Stimulated activated naive CD4-positive, alpha-beta T cell (primary cell): ENCODE measurements at places on chromosomes 1 and 21.
A peak's percentile ranks its signal among the peaks of the same experiment; 100 is the strongest.

GRCh38 chr1:22088331-22088730 is 35.8 kb downstream of the CDC42 start:
- no peak for DNase-seq

DNA sequence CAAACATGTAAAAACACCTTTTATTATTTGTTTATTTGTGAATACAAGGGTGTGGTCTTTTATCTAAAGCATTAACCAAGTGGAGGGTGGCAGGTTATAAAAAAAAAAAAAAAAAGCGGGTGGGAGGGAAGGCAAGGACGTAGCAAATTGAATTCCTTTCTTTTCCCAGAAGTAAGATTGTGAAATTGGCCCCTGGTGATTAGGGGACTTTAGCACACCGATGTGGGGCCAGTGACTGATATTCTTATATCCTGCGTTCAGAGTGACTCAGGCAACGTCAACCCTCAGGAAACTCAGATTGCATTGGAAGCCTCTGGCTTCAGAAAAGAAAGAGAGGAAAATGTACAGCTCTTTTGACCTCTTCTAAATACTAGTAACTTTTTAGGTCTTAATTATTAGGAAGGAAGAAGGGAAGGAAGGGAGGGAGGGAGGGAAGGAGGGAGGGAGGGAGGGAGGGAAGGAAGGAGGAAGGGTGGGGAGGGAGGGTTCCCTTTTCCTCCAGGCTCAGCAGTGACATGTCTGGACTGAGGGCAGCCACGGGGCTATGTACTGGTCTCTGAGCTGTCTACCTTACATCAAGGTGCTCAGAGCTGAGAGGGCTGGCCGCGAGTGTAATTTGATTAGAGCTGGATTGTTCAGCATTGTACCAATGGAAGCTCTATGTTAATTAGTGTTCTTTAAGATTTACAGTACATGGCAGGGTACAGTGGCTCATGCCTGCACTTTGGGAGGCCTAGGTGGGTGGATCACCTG is 30.2 kb downstream of the EVA1C start:
- DNase-seq, result no peak

DNA sequence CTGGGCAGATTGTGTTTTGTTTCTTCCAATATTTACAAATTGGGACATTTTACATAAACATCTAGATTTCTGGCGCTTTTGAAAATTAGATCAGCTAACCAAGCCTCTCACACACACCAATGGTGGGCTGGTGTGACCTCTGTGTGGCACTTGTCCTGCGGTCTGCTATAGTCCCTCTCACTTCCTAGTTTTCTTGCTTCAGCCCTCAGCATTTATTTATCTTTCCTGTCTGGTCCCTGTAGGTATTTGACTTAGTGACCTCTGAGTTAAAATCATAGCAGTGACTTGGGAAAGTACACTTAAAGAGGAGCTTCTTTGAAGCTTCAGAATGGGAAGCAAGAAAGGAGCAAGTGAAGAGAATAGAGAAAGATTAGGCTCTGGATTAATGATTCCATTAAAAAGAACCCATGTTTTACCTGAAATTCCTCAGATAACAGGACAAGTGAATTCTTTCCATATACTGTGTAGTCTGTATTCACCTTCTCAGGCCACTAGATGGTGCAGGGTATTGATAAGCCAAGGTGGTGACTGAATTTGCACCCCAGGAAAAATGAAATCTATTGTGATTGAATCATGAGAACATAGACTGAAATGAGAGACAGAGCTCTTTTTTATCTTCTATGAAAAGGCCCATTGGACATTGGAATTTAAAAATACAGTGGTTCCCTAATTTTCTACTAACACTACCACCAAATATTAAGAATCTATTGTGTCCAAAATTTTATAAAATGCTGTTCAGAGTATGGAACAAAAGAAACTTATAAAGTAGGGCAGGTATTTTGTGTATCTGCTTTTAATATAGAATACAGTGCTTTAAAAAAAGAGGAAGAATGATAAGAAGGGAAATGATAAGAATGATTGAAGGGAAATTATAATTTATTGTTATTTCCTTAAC is 7.1 kb upstream of the DIPK1A start:
- peak; percentile 51 for DNase-seq

DNA sequence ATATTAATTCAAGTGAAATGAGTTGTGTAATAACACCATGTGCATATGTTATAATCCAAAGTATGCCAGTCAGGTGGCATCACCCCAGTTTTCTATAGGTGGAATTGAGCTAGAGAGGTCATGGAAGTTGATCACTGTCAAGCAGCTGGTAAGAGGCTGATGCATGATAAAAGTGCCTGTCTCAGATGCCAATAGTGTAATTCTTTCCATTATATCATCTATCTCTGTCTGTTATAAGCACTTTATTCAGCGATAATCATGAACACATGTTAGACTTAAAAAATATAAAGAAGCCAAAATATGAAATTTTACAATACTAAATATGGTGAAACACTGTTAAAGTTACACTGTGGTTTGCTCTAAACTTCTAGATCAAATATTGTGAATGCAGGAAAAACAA is 156.6 kb downstream of the DNM3 start:
- DNase-seq, result no peak

- no peak for DNase-seq
These were observed 9.6 kb upstream of the SPATC1L start for GRCh38 chr21:46193829-46194373.

GRCh38 chr1:37498872-37499617 is 15.5 kb downstream of the MEAF6 start:
- DNase-seq, result no peak

DNA sequence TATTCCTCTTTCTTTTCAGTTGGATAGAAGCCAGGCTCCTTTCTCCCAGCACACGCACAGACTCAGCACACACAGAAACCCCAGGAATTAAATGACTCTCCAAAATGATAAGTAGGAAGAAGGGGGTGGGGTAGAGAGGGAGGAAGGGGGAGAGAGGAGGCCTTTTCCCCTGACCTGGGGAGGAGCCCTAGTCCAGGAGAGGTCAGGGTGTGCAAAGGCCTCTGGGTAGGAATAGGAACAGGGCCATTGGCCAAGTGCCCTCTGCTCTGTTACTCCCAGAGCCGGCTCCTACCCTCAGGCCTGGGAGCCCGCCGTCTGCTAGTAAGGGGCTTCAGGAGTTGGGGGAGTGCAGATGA is 35.6 kb upstream of the PUM1 start:
- no peak for DNase-seq

GRCh38 chr1:145956781-145957442 is 905 bp downstream of the LIX1L start:
- peak; percentile 16 for DNase-seq

- no peak for DNase-seq
These were observed 28.2 kb downstream of the VAV3 start for GRCh38 chr1:107936498-107937481.

DNA sequence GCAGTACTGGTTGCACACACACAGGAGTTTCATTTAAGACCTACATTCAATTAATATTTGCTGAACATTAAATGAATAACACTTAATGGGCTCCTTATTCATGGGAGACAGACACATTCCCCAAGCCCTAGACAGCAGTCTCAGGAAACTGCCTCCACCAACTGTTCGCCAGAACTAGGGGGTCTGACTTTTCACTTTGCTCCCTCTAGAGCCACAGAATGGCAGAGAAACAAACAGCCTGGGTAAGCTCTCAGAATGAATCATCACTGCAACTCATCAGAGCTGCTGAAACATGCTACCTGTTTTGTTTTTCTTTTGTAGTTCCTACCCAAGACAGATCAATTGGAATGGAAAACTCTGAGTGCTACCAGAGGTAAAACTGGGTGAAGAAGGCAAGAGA is 31.7 kb downstream of the ELK4 start:
- DNase-seq, result no peak

DNA sequence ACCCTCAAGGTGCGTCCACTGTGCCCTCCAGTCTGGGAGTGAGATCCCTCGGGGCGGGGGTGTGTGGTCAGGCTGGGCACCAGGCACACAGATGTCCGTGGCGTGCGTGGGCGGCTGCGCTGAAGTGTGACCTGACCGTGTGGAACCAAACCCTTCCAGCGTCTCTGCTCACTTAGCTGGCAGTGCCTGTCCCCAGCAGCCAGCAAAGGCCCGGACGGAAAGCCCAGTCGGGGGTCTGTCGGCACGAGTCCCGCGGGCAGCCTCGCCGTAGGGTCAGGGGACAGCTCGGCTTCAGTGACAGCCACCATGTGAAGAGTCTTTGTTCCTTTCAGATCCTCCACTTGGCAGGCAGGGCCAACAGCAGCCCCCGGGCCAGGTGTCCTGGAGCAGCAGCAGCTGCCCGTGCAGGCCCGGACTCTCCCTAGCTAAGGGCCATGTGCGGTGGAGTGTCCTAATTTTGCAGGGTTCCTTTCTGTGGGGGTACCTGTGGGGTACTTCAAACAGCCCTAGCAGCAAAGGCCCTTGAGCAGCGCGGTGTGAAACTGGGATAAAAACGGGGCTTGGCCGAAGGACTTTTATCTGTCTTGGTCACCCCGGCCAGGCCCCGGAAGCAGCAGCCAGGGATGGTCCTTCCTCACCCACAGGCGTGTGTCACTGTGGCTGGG is 11.6 kb downstream of the TTLL10 start:
- DNase-seq, result no peak

DNA sequence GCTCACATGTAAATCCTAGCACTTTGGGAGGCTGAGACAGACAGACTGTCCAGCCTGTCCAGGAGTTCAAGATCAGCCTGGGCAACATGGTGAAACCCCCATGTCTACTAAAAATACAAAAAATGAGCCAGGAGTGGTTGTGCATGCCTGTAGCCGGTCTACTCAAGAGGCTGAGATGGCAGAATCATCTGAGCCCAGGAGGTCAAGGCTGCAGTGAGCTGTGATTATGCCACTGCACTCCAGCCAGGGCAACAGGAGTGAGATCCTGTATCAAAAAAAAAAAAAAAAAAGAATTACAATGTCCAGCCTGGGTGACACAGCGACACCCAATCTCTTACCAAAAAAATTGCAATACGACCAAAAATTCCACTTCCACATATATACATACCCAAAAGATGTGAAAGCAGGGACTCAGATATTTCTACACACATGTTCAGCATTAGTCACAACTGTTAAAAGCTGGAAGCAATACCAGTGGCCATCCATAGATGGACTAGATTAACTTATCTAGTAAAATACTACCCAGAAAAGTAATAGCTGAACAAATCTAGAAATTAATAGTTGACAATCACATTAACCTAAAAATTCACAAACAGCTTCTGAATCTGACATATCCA is 49.2 kb downstream of the ASH1L start:
- DNase-seq, result no peak

DNA sequence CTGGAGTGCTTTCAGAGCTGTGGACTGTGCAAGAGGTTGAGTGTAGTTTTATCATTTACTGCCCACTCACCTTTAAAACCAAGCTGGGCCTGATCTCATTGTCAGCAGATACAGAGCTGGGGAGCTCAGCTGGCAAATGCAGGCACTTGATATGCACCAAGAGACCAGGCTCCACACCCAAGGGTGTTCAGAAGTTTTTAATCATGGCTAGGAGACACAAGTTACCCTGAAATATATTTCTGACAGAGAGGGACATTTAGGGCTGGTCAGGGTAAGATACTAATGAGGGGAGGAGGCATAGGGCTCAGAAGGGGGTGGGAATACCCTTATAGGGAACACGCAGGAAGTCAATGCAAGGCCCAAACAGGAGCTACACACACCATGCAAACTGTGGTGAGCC is 153.7 kb downstream of the ELAVL4 start:
- no peak for DNase-seq

DNA sequence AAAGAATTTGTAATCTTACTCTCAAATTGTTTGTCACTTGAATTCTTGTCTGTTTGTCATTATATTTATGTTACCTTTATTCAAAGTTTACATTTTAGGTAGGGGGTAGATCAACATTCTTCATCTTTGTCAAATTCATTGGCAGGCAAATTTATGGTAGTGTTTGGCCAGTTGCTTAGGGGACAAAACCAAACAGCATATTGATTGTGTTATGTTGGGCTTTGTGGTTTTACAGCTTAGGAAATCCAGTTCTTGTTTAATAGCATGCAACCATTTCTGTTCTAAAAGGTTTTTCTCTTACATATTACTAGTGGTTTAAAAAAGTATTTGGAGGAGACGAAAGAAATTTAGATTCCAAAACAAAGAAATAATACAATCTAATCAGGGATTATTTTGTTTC is 91.4 kb downstream of the HMCN1 start:
- no peak for DNase-seq

DNA sequence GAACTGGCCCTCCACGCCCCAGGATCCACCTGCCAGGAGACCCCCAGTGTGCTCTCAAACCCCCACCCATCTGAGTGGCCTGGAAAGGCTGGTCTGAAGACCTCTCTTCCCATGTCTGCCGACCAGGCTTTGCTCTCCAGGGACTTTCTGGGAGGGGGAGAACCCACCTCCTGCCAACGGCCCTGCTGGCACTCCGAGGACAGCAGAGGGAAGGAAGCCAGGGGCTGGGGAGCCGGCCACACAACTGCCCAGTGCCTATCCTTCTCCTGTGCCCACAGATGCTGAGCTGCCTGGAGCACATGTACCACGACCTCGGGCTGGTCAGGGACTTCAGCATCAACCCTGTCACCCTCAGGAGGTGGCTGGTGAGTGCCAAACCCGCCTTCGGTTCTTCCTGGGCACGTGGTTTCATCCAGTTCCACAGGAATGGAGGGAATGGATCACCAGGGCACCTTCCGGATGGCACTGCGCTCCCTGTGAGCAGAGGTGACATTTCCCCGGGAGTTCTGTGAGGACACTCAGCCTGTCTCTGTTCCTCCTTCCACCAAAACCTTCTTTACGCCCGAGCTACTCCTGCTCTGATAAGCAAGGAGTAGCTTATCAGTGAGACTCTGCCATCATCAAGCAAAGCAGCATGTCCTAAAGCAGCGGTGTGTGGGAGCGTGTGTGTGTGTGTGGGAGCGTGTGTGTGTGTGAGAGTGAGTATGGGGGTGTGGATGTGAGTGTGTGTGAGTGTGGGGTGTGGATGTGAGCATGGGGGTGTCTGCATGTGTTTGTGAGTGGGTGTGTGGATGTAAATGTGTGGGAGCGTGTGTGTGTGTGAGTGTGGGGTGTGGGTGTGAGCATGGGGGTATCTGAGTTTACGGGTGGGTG is 105.5 kb downstream of the PDE9A start:
- no peak for DNase-seq

DNA sequence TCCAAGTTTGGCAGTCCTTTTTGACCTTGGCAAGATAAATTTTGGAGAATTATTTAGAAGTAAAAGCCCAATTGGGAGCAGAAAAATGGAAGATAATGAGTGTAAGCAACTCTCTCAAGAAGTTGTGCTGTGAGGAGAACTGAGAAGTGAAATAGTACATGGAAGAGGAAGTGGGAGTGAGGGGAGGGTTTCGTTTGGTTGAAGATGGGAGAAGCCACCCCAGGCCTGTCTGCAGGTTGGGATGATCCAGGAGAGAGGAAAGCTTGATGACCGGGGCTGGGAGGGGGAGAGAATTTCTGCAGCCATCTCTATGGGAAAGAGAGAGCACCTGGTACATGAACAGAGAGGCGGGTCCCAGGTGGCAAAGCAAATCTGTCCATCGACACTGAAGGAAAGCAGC is 8.6 kb upstream of the RCAN1 start:
- no peak for DNase-seq

- no peak for DNase-seq
These were observed 113.0 kb downstream of the SYT2 start for GRCh38 chr1:202597090-202597761.

DNA sequence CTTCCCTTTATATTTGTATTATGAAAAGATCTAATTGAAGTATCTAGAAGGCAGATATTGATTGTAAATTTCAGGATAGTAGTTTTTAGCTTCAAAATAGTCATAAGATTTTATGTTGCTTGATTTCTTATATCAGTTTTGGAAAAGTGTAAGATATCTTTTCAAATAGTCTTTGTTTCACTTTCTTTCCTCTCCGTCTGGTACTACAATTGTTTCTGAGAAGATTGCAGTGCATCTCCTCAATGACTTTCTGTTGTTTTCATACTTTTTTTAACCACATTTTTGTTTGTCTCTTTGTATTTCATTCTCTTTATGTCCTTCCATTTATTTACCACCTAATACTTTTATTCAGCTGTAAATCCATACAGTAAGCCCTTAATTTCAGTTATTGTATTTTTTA is 964.6 kb upstream of the B3GALT2 start:
- no peak for DNase-seq
